CD14-positive monocyte (primary cell): ENCODE measurements at places on chromosomes 6 and 20. TPM values are rescaled to one million over a fixed set of nuclear protein-coding genes. Genes with fewer than 3 reads are reported as not detected.
A peak's percentile ranks its signal among the peaks of the same experiment; 100 is the strongest.

GRCh38 chr20:48984575-48985219 lies 61.4 kb upstream of the CSE1L start:
- no peak overlapping the region for H3K4me3 ChIP-seq
- no peaks in the 10 kb centered on the region for H3K4me1 ChIP-seq
- no peaks in the 10 kb centered on the region for H3K27me3 ChIP-seq
- no peak overlapping the region for H3K27ac ChIP-seq
- DNase-seq: no peak

DNA sequence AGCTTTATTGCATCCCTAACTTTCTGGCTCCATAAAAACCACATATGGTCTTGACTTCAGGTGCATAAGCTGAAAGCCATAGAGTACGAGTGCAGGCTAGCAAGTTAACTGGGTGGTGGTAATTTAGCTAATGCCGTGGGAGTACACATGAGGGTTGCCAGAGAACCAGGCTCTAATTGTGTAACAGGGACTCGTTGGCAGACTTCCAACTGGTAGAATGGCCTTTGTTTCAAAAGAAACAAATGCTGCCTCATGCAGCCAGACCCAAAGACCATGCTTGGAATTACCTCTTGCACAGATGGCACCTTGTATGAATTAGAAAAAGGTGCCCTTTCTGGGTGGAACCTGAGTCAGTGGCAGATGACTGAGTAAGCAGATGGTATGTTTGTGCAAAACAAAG lies 73.2 kb downstream of the LY86 start:
- H3K4me3 ChIP-seq: no peak overlapping the region
- H3K27ac ChIP-seq: peak overlapping the region; percentile 91
- H3K27me3 ChIP-seq: no peaks in the 10 kb centered on the region
- H3K36me3 ChIP-seq: no peaks in the 10 kb centered on the region
- DNase-seq: peak; percentile 74
- H3K4me1 ChIP-seq: peaks cover 53% of the 10 kb centered on the region

GRCh38 chr20:25049261-25050060 lies 8.5 kb downstream of the ACSS1 start:
- H3K27me3 ChIP-seq: no peaks in the 10 kb centered on the region
- peaks cover 16% of the 10 kb centered on the region for H3K4me1 ChIP-seq
- H3K4me3 ChIP-seq: no peak overlapping the region
- DNase-seq: no peak
- peaks cover 24% of the 10 kb centered on the region for H3K36me3 ChIP-seq
- H3K27ac ChIP-seq: no peak overlapping the region

- peaks cover 54% of the 10 kb centered on the region for H3K4me1 ChIP-seq
- H3K4me3 ChIP-seq: peak overlapping the region; percentile 66
- peak; percentile 92 for DNase-seq
- no peaks in the 10 kb centered on the region for H3K27me3 ChIP-seq
These were observed 29.2 kb downstream of the TFEB start for GRCh38 chr6:41705996-41706835.

DNA sequence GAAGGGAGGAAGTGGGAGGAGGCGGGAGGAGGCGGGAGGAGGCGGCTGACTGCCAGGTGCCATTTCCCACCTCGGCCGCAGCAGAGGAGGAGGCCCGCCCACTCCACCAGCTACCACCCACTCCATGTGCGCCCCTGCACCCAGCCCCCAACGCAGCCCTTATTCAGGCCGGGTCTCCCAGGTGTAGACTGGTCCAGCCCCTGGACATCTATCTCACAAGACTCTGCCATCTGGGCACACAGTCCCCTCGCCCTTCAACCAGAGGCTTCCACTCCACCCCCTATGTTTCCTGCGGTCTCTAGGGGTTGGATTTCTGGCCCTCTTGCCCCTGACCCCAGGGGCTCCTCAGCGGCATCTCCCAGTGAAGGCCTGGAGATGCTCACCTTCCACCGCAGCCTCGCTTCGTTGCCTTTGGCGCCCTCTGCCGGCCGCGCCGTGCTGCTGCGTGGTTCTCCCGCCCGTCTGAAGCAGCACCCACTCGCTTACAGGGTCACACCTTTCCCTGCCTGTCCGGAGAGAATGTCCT lies 32.6 kb upstream of the FAM83D start:
- no peaks in the 10 kb centered on the region for H3K27me3 ChIP-seq
- H3K36me3 ChIP-seq: no peaks in the 10 kb centered on the region
- no peak overlapping the region for H3K27ac ChIP-seq
- no peaks in the 10 kb centered on the region for H3K4me1 ChIP-seq
- DNase-seq: peak; percentile 47
- no peak overlapping the region for H3K4me3 ChIP-seq

DNA sequence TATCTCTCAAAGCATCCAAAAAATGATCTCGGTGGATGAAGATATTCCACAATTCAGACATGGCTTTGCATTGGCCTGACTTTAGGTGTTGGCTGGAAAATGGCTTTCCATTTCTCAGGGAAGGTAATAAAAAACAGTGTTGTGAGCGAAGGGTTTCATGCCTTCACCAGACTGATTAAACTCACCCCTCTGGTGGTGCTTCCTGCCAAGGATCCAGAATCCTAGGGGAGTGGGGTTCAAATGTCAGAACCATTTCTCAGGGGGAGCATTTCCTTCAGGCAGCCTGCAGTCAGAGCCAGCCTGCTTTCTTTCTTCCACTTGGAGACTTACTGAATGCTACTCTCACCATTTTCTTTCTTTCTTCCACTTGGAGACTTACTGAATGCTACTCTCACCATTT lies 45.7 kb upstream of the SMIM28 start:
- no peaks in the 10 kb centered on the region for H3K4me1 ChIP-seq
- H3K27me3 ChIP-seq: no peaks in the 10 kb centered on the region
- no peak for DNase-seq
- no peaks in the 10 kb centered on the region for H3K36me3 ChIP-seq

- peaks cover 47% of the 10 kb centered on the region for H3K4me1 ChIP-seq
- peak within 1 kb of the TSS; percentile 79 for H3K4me3 ChIP-seq
- no peaks in the 10 kb centered on the region for H3K36me3 ChIP-seq
These were observed at the start of gene NOL4L for GRCh38 chr20:32585011-32585585. Gene NOL4L, minus strand, starts transcription at chr20:32585333. Its CDS starts 443 bp downstream, at chr20:32584890.

- peak overlapping the region; percentile 95 for H3K4me3 ChIP-seq
- DNase-seq: no peak
- no peak overlapping the region for H3K27ac ChIP-seq
- no peaks in the 10 kb centered on the region for H3K27me3 ChIP-seq
- peaks cover 64% of the 10 kb centered on the region for H3K4me1 ChIP-seq
These were observed 1.7 kb downstream of the UBE2V1 start for GRCh38 chr20:50111120-50111828.

DNA sequence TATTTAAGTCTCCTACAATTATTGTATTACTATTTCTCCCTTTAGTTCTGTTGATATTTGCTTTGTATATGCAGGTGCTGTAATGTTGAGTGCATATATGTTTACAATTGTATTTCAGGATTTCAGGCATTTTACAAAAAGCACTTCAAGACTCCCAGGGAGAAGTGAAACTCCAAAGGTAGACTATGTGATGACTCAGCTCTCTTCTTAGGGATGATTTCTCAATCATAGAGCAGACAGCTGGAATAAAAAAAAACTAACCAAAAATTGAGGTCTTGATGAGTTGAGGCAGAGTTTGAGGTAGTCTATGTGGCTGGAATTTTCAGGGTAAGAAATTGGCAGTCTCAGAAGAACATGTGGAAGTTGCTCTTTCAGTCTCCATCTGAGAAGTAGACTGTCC lies 786.1 kb downstream of the TFAP2A start:
- no peaks in the 10 kb centered on the region for H3K36me3 ChIP-seq
- peak; percentile 43 for DNase-seq
- no peak overlapping the region for H3K27ac ChIP-seq

PI16 gene
- not detected for polyA plus RNA-seq

LY6G6C gene
- not detected for polyA plus RNA-seq
